Sigmoid colon (tissue), 7 donors: ENCODE measurements at places on chromosomes 13 and 19. TPM values are rescaled to one million over a fixed set of nuclear protein-coding genes. Genes with fewer than 3 reads are reported as not detected.

DNA sequence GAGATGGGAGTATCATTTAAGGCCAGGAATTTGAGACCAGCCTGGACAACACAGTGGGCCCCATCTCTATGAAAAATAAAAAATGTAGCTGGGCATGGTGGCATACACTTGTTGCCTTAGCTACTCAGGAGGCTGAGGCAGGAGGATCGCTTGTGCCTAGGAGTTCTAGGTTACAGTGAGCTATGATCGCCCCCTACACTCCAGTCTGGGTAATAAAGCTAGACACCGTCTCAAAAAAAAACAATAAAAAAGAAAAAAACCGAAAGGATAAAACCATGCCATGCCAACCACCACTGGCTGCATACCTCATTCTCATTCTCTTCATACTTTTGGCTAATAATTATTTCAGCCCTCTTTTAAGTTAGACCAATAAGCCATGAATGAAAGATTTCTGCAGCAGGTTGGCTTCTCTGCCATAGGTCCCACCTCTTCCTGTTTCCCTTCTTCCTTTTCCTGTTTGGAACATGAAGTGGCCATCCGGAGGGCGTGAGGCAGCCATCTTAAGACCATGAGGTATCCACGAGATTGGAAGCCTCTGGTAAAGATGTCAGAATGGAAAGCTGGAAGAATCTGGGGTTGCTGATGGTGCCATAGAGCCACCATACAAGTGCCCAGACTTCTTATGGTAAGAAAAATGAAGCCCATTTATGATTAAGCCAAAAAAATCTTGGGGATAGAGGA is 171.3 kb downstream of the CACNA1A start:
- no peak for DNase-seq

The IL27RA gene
- 1.6 TPM for polyA plus RNA-seq

GRCh38 chr13:77701305-77701704 is 3.8 kb downstream of the SLAIN1 start:
- no peak for DNase-seq

DNA sequence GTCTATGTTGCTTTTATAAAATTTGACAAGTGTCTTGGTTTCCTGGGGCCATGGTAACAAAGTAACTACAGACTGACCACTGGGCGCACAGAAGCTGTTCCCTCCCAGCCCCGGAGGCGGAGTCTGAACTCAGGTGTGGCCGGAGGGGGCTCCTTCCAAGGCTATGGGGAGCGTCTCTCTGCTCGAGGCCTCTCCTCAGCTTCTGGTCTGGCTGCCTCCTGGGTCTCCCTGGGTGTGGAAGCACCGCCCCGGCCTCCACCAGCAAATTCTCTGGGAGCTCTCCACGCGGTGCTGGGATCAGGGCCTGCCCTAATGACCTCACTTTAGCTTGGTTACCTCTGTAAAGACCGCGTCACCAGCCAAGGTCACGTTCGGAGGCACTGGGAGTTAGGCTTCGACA is 45.7 kb upstream of the F7 start:
- DNase-seq = no peak

GRCh38 chr19:40646743-40647254 is 43.7 kb downstream of the NUMBL start:
- DNase-seq = no peak

- DNase-seq = no peak
Measured at GRCh38 chr13:34174671-34175145, 356.8 kb downstream of the RFC3 start.

GRCh38 chr13:25064396-25064795 is 31.5 kb upstream of the PABPC3 start:
- DNase-seq = no peak

DNA sequence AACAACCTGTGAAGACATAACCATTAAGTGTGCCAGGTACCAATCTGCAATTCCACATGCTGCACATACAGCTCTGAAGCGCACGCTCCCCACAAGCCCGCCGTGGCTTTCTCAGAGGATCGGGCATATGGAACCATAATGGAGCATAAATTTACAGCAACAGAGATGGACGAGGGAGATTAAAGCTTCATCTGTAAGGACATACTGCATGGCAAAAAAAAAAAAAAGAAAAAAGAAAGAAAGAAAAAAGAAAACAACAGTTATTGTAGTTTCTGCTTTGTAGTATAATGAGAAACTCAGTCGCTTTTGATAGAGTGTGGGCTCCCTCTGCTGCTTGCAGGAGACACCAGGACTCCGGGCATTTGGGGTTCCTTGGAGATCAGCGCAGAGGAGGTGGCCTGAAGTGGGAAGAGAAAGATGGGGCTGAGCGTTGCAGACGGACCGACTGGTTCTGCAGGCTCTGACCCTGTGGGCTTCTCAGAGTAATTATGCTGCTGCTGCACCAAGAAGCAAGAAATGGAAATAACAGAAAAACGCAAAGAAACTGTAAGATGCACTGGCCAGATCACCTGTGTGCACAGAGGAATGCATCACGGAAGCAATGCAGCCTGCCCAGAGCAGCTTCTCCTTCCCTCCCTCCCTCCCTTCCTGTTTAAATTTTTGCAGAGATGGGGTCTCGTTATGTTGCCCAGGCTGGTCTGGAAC is 10.8 kb upstream of the PDCD5 start:
- peak; percentile 69 for DNase-seq
